ENCODE measurements at places on chromosomes 16 and 17. TPM values are rescaled to one million over a fixed set of nuclear protein-coding genes. Genes with fewer than 3 reads are reported as not detected.

DNA sequence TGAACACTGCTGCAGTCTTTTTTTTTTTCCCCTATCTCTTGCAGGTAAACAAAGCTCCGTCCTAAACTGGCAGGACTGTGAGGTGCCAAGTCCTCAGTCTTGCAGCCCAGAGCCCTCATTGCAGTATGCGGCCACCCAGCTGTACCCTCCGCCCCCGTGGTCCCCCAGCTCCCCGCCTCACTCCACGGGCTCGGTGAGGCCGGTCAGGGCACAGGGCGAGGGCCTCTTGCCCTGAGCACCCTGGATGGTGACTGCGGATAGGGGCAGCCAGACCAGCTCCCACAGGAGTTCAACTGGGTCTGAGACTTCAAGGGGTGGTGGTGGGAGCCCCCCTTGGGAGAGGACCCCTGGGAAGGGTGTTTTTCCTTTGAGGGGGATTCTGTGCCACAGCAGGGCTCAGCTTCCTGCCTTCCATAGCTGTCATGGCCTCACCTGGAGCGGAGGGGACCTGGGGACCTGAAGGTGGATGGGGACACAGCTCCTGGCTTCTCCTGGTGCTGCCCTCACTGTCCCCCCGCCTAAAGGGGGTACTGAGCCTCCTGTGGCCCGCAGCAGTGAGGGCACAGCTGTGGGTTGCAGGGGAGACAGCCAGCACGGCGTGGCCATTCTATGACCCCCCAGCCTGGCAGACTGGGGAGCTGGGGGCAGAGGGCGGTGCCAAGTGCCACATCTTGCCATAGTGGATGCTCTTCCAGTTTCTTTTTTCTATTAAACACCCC is 13.8 kb downstream of the IL34 start:
- peak; percentile 60 for DNase-seq

DNA sequence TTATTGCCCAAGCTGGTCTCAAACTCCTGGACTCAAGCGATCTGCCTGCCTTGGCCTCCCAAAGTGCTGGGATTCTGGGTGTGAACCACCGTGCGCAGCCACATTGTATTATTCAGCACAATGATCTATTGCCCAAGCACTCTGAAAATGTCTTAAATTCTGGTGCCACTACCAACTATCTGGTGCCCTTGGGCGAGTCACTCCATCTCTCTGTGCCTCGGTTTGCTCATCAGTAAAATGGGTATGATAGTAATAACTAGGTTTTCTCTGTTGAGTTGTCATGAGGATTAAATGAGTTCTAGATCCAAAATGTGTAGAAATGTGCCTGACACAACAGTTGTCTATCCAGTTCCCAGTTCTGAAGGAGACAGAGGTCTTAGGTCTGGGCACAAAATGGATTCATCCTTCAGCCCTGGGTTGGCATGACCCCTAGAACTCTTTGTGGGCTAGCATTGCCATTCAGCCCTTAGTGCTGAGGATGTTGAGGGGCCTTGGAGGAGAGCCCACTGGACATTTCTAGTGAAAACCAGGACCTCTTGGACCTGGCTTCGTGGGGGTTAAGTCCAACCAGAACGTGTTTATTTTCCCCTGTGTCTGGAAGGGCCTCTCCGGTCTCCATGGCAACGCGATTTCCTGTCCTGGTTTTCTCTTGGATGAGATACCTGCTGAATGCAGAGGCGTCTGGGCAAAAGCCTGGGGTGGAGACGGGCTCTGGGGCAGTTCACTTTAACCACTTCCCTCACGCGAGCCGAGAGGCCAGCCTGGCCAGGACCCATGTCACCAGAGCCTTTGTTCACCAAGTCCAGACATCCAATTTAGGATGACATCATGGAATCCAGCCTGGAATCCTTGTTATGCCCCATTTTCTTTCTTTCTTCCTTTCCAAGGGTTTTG is 43.7 kb upstream of the TNRC6A start:
- DNase-seq = peak; percentile 93

Gene NPIPA5
- total RNA-seq = 3.6 TPM

- no peak for DNase-seq
These were observed 15.7 kb downstream of the CDRT4 start for GRCh38 chr17:15451680-15452079.

DNA sequence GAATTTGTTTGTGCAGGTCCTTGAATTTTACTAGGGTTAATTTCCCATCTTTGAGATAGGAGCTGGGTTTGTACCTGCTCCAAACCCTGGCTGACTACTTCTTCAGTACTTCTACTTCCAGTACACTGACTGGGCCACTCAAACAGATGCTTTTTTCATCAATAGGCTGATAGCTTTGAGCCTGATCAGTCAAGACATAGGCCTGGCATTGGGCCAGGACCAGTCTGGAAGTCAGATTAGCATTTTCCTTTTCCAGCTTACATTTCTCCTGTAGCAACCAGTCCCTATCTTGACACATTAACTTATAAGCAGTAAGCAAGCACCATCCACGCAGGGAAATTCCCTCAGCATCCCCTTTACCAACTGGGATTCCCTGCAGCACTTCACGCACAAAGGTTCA is 7.5 kb upstream of the TMEM101 start:
- DNase-seq = no peak

Gene GGT6
- 0.71 TPM for total RNA-seq

- no peak for DNase-seq
These were observed 121.8 kb upstream of the COX10 start for GRCh38 chr17:13947499-13947898.

Gene GPR139
- not detected for total RNA-seq

- no peak for DNase-seq
These were observed 112.6 kb upstream of the LHX1 start for GRCh38 chr17:36824678-36825101.

DNA sequence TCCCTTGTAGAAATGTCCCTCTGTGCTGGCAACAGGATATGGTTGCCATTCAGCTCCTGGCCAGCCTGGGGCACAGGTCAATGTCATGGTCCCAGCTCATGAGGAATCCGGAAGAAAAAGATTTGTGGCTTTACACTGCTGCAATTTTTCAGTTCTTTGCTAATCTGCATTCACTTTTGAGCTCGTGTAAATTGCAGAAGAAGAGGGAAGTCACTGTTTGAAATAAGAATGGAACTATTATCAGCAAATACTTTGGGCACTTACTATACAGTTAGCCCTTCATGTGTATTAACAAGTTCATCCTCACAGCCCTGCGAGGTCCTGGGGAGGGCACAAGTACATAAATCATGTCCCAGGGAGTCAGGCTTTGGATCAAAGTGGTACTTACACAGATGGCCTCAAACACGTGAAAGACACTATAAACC is 14.2 kb downstream of the SLC47A2 start:
- DNase-seq = no peak

DNA sequence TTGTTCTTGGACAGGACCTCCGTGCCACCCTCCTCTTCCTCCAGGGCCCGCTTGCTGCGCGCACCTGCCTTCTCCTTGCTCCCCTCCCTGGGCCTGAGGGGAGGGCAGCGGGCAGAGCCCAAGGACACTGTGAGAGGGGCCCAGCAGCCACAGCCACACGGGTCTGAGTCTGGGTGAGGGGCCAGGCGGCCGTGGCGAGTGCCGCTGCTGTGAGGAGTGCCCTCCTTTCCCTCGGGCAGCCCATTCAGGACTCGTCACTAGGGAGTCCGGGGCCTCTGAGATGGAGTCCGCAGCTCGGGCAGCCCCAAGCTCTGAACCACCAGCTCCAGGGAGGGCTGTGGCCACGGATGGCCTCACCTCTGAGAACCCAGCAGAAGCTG is 5.6 kb downstream of the DUS1L start:
- DNase-seq = no peak

GRCh38 chr17:78172249-78173051 is 4.1 kb downstream of the SYNGR2 start:
- no peak for DNase-seq

Gene OTOP2
- not detected for total RNA-seq

GRCh38 chr16:57264381-57264780 is 19.3 kb downstream of the ARL2BP start:
- DNase-seq = peak; percentile 41

- DNase-seq = no peak
These were observed 947 bp downstream of the DDX42 start for GRCh38 chr17:63774969-63775265.

GRCh38 chr16:66486199-66486772 is 59.2 kb downstream of the BEAN1 start:
- peak; percentile 48 for DNase-seq

Gene MT1H
- total RNA-seq = not detected

- no peak for DNase-seq
These were observed 42.1 kb upstream of the BHLHA9 start for GRCh38 chr17:1227917-1228780.

GRCh38 chr16:14249291-14250032 is 178.3 kb downstream of the MRTFB start:
- no peak for DNase-seq

Gene CDC42EP4
- total RNA-seq = 80.6 TPM

DNA sequence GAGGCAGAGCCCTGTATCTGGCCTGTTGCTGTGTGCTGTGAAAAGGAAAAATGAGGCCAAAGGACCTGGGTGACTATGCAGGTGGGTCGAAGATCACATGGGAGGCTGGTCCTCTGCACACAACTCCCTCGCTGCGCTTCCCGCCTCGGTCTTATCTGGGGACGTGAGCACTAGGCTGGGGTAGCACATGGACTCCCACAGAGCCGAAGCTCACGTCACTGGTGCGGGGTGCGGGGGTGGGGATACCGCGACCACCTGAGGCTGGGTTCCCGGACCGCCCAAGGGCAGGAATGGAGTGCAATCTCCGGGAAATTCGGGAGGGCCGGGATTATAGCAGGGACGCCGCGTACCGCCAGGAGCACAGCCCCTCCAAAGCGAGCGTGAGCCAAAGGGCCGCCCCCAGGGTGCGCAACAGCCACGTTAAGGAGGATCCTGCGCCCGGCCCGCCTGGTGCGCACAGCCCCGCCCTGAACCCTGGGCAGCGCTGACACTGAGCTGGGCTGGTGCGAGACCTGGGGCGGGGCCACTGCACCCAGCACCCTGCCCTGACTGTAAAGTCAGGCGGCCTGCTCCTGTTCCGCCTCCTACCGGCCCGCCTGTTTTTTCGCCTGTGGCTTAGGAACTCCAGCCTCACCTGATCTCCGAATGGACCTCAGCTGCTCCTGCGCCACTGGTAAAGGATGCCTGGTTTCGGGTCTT is 4.8 kb downstream of the MT1A start:
- DNase-seq = peak; percentile 82

Gene CDK5R1
- total RNA-seq = 0.81 TPM

GRCh38 chr16:19555938-19556771 is 652 bp downstream of the VPS35L start:
- no peak for DNase-seq

GRCh38 chr17:37054894-37055293 is 106.1 kb downstream of the AATF start:
- DNase-seq = no peak

DNA sequence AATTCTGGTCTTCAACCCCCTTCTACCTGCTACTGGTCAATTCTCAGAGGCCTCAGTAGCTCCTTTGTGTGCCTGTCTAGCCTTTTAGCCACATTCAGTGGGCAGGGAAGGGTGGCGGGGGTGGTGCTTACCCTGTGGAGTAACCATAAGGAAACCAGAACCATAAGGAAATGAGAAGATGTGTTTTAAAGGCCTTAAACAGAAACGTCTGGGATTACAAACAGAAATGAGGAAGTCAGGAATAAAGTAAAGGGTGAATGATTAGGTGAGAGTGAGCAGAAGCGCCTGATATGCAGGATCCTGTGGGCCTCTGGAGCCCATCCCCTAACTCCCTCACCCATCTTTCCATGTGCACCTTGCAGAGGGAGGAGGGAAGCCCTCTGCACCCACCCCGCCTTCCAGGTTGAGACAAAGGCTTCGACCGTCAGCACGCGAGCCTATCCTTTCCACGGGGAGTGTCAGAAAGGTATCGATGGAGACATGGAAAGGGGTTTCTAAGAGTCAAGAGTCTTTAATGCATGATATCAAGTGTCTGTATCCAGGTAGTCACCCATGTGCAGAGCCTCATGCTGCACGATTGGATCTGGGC is 20.4 kb downstream of the KIAA0513 start:
- DNase-seq = no peak

DNA sequence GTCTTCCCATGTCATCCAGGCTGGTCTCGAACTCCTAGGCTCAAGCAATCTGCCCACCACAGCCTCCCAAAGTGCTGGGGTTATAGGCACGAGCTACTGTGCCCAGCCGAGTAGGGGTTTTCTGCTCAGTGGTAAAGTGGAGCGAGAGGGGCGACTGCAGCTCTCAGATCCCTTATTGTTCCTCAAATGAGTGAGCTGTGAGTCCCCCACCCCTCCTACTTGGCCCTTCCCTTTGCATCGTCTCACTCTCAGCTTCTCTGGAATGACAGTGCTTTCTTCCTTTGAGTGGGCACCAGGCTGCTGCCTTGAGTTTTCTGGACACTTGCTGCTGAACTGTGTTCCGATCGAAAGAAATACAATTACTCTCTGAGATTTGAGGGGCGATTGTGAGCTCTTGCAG is 63.5 kb downstream of the MSI2 start:
- DNase-seq = no peak

Data from sigmoid colon (tissue), 7 donors.